GDM1 (cell line): ENCODE measurements at places on chromosomes 2 and 18.
A peak's percentile ranks its signal among the peaks of the same experiment; 100 is the strongest.

GRCh38 chr2:204945376-204945775, 400.1 kb downstream of the PARD3B start:
- DNase-seq: no peak

GRCh38 chr18:24968238-24968775, 383.7 kb downstream of the ZNF521 start:
- DNase-seq: no peak

- peak; percentile 27 for DNase-seq
Observed at GRCh38 chr2:127486247-127487058, 39.8 kb downstream of the IWS1 start.

DNA sequence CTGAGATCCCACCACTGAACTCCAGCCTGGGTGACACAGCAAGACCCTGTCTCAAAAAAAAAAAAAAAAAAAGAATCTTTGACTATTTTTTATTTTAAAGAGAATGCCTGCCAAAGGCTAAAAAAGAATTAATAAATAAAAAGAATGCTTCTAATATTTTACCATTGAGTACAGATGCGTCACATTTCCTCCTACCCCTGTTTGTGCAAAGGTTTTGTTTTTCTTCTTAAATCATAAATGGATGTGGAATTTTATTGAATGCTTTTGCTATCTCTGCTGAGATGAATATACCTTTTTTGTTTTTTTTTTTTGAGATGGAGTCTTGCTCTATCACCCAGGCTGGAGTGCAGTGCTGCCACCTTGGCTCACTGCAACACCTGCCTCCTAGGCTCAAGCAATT, 22.8 kb downstream of the CYBRD1 start:
- no peak for DNase-seq

GRCh38 chr2:8456151-8457091, 225.4 kb upstream of the ID2 start:
- DNase-seq: no peak

GRCh38 chr18:72541871-72542332, 2.2 kb downstream of the CBLN2 start:
- no peak for DNase-seq

- no peak for DNase-seq
Observed at GRCh38 chr2:17518212-17519154, at the start of gene RAD51AP2. Gene RAD51AP2, minus strand, starts transcription at chr2:17518440. Its CDS starts 25 bp downstream, at chr2:17518415.

- no peak for DNase-seq
Observed at GRCh38 chr2:66555501-66556324, 120.8 kb downstream of the MEIS1 start.

GRCh38 chr2:79578952-79579351, 66.1 kb downstream of the CTNNA2 start:
- DNase-seq: no peak

DNA sequence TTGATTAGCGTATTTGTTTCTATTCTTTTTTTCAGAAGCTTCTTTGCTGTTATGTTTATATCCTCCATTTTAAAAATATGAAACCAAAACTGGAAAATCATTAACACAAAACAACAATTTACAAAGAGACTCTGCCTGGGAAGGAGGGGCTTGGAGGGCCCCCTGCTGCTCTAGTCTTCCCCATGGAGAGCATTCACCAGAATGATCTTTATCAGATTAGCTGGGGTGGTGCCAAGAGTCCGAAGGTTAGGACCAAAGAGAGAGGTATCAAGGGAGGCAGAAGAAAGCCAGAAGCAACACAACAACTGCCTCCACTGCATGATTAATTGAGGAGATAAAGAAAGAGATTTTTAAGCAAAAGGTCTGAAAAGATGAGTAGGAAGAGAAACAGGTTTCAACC, 218.6 kb downstream of the IRS1 start:
- no peak for DNase-seq

- no peak for DNase-seq
Observed at GRCh38 chr2:208618220-208618619, 211.6 kb downstream of the PTH2R start.

GRCh38 chr2:170464268-170464667, 250.9 kb upstream of the SP5 start:
- no peak for DNase-seq

DNA sequence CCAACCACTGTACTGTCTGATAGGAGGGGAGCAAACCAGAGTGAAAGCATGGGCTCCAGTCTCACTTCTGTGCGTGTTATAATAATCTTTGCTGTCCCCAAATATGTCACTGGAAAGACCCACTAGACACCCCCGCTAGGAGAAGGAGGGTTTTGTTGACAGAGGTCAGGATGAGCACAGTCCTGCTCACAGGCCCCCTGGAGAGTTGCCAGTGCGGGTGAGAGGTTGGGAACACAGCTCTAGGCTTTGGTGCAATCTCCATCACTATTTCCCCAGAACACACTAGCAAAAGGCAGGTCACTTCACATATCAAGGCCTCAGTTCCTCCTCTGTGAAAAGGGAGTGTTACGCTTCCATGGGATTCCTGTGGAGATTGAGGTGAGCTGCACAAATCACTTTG, 9.7 kb downstream of the XDH start:
- no peak for DNase-seq

DNA sequence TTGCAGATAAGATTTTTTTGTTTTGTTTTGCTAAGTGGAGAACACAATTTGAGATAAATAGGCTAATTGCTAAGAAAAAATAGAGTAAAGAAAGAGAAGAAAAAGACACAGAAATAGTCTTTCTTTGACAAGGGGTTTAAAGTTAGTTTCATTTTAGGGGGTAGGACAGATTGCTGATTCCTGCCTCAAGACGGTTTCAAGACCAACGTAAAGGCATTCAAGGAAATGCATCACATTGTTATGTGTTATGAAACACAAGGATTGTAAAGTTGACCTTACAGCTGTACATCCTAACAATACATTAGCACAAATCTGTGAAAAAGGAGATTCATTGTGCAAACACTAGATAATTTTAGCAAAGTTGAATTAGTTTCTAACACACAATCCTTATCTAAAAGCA, 22.7 kb upstream of the ETAA1 start:
- DNase-seq: no peak

DNA sequence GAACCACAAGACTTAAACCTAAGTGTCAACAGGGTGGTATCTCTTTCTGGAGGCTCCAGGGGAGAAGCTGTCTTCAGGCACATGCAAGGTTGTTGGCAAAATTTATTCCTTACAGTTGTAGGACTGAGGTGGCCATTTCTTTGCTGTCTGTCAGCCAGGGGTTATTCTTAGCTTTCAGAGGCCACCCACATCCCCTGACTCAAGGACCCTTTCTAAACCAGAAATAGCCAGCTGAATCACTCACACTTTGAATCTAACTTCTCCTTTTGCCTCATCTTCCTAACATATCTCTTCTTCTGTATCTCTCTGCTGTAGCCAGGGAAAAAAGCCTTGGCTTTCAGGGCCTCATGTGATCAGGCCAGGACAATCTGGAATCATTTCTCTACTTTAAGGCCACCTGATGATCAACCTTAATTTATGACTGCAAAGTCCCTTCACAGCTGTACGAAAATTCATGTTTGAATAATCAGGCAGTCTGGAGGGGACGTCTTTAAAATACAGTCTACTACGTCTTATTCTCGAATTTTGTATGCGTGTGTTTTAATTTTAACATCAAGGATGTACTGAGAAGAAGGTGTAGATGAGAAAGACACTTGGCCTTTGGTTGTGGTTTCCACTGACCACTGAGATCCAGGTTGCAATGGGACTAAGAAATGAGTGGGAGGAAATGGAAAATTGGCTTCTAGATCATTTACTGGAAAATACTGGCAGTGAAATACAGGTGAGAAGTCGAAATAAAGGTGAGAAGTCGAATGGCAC, 90.4 kb downstream of the DOCK10 start:
- peak; percentile 40 for DNase-seq

DNA sequence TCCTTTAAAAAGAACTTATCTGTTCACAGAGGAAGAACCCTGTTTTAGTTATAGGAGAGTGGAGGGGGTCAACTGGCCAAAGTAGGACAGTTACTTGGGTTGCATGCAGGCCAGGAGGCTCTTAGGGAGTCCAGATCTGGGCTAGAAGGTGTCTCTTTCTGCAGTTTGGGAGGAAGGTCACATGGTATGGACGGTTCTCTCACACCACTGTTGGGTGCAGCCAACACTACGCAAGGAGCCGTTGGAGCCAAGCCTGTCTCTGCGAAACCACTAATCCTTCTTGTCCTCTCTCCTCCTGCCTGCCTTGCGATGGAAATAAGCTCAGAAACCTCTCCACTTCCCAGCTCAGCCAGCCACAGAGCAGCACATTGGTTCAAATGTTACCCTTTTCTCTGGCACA, 105.9 kb upstream of the TGFA start:
- no peak for DNase-seq

GRCh38 chr2:58734365-58734764, 493.2 kb upstream of the FANCL start:
- no peak for DNase-seq

DNA sequence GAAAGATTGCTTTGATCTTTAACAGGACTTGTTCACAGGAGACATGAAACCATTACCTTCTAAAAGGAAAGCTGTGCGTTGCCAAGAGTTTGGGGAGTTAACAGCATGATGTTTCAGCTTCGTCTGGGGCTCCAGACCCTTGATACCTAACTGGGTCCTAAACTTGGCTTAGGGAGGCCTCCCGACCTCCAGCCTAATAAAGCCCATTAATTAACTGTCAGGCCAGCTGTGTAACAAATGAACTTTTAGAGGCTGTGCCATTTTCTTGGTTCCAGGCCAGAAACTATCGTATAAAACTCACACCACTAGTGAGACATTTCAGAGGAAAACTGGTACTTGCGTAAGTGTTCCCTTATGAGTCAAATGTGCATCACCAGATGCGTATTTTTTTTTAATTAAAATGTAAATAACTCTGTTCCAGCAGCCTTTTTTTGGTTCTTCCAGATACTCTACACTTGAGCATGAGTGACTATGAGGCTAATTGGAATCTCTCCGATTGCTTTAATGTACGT, 236.5 kb downstream of the BCL2 start:
- no peak for DNase-seq

- no peak for DNase-seq
Observed at GRCh38 chr2:39492095-39492590, 55.1 kb upstream of the MAP4K3 start.

DNA sequence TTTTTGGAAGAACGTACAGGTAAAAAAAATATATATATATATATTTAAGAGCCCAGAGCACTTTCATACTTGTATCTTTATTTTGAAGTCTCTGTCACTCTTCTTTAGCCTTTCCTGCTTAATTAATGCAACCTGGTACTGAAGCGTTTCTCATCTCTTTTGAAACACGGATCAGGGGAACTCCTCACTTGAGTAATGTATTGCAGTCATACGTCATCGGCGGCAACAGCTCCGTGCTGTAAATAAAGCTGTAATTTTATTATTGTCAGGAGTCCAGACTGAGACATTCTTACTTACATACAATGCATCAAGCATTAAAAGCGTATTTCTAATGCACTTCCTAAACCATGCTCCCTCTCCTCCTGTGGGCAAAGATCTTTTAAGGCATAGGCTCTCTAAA, 514.7 kb downstream of the SOX11 start:
- no peak for DNase-seq

DNA sequence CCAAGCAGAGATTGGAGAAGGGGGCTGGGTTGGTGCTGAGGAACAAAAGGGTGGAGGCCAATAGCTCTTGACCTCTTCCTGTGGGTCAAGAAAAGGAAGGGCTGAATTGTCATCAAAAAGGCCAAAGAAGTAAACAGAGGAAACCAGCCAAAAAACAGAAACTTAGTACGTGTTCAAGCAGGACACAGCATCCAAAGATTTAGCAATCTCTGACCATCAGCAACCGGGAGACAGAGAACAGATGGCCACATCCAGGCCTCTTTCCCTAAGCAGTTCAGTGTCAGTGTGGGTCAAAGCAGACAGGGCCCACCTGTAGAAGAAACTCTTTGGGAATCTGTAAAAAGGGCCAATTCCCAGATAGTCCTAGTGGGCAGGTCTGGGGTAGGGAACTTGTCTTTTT, 2.9 kb downstream of the DNPEP start:
- DNase-seq: no peak

DNA sequence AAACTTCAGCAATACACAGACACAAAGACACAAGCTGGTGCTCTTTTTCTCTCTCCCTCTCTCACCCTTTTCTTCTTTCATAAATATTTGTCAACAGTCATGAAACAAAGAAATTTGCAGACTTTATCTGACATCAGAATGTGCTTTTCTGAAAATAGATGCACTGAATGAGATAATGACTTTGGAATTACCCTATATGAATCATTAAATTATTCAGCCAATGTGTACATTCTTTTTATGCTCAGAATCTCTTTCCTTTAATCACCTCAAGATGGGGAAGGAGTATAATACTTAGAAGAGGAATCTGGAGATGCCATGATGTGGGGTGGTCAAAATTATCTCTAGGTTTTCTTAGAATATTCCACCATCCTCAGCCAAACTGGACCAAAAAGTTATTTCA, 289.9 kb downstream of the LRRTM1 start:
- no peak for DNase-seq

- no peak for DNase-seq
Observed at GRCh38 chr2:58339548-58340243, 98.6 kb upstream of the FANCL start.

DNA sequence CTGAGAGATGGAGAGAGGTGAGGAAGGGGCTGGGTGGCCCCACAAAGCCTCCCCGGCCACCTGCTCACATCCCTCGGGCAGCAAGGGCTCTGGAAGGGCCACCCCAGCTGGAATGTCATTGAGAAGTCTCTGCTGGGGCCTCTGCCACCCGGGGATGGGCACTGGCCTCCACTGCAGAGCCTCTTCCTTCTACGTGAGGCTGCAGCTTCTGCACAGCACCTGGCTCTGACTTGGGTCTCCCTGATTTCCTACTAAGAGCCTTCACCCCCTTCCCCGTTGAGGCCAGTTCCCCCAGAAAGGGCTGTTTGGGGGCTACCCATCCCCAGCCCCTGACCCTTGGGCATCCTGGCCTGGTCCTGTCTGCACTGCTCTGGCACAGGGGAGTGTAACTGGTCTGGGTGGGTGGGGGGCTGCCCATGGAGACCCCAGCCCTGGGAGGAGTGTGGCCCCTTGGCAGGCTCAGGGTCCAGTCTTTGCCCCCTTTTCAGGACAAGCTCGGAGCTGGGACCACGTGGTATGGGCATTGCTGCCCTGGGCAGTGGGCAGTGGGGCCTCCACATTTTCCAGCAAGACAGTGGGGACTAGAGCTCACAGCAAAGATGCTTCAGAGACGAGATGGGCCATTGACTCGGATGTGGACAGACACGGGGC, 5.6 kb downstream of the PDCD1 start:
- no peak for DNase-seq

- DNase-seq: no peak
Observed at GRCh38 chr2:58939388-58939787, 698.3 kb upstream of the FANCL start.

DNA sequence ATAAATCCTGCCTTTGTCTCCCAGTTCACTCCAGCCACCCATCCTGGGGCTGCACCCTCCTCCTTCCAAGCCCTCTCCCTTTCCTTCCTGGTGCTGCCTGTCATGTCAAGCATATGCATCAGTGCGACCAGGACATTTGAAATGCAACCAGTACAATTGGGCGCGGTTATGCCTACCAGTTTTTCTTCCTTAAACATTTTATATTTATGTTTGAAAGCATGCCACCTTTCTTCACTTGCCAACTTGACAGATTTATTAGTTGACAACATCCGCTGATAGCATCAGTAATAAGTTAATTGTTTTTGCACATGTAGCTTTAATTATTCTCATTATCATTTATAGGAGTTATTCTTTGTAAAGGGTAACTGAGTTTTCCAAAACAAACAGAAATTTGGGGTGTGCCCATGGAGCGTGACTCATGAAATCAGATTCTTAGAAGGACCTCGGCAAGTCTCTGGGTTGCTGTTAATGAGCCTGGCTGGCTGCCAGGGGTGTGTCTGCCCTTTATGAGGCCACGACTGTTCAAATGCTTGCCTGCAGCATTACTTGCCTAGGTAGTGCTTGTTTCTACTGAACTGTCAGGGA, 32.8 kb upstream of the IL1B start:
- DNase-seq: no peak

- DNase-seq: no peak
Observed at GRCh38 chr2:127623388-127624319, 22.3 kb upstream of the GPR17 start.
